Hindlimb muscle (tissue), 1 donor: ENCODE measurements at places on chromosomes 2 and 18. TPM values are rescaled to one million over a fixed set of nuclear protein-coding genes. Genes with fewer than 3 reads are reported as not detected.

The CDK5R2 gene
- polyA plus RNA-seq, result not detected

The MARCHF4 gene
- 0.04 TPM for polyA plus RNA-seq

The TUBA3E gene
- polyA plus RNA-seq, result not detected

The ALLC gene
- polyA plus RNA-seq, result not detected

The GAREM1 gene
- polyA plus RNA-seq, result 8.1 TPM
